ENCODE measurements at places on chromosomes 6 and 20. TPM values are rescaled to one million over a fixed set of nuclear protein-coding genes. Genes with fewer than 3 reads are reported as not detected.
A peak's percentile ranks its signal among the peaks of the same experiment; 100 is the strongest.

GRCh38 chr6:72950114-72950860 is 275.0 kb downstream of the KHDC1L start:
- no peaks in the 10 kb centered on the region for H3K36me3 ChIP-seq
- H3K4me3 ChIP-seq, result no peak overlapping the region
- DNase-seq, result no peak
- H3K4me1 ChIP-seq, result peaks cover 15% of the 10 kb centered on the region
- H3K27me3 ChIP-seq, result no peaks in the 10 kb centered on the region
- H3K27ac ChIP-seq, result peak overlapping the region; percentile 79

- no peaks in the 10 kb centered on the region for H3K27me3 ChIP-seq
- DNase-seq, result no peak
- no peak overlapping the region for H3K27ac ChIP-seq
- H3K4me3 ChIP-seq, result no peak overlapping the region
- H3K36me3 ChIP-seq, result no peaks in the 10 kb centered on the region
Measured at GRCh38 chr6:166405386-166405785, 22.6 kb upstream of the MPC1 start.

GRCh38 chr20:10622657-10623418 is 51.0 kb downstream of the JAG1 start:
- H3K27ac ChIP-seq, result peak overlapping the region; percentile 66
- peaks cover 10% of the 10 kb centered on the region for H3K4me1 ChIP-seq
- DNase-seq, result no peak
- no peak overlapping the region for H3K4me3 ChIP-seq
- no peaks in the 10 kb centered on the region for H3K27me3 ChIP-seq
- H3K36me3 ChIP-seq, result no peaks in the 10 kb centered on the region

DNA sequence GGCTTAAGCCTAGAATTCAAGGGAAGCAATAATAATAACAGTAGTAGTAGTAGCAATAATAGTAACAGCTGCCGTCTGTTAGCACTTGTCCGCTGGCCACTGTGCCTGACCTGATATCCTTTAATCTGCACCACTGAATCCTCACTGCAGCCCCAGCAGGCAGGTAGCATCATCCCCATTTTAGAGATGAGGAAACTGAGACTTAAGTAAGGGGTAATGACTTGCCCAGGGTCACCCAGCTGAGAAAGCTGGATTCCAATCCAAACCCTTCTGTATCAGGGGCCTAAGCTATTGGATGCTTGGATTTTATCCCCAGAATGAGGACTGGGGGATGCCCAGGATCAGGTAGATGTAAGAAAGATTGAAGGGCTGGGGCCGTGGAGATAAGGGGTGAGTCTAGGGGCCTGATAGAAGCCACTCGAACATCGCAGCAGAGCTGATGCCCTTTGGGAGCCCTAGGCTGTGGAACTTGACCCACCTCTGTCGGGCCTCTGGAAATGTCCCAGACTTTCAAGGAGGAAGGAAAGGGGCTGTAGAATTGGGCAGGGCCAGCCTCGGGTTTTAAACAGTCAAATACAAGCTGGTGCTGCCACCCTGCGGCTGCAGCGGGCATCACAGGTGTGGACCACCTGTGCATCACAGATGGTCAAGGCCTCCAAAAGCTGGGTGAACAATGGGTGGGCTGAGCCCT is 102.1 kb upstream of the MYL9 start:
- H3K36me3 ChIP-seq, result no peaks in the 10 kb centered on the region
- H3K4me3 ChIP-seq, result no peak overlapping the region
- no peak overlapping the region for H3K27ac ChIP-seq

GRCh38 chr20:9758752-9759151 is 80.1 kb downstream of the PAK5 start:
- no peak overlapping the region for H3K27ac ChIP-seq
- no peak for DNase-seq
- no peaks in the 10 kb centered on the region for H3K4me1 ChIP-seq
- H3K36me3 ChIP-seq, result no peaks in the 10 kb centered on the region
- H3K4me3 ChIP-seq, result no peak overlapping the region
- H3K27me3 ChIP-seq, result no peaks in the 10 kb centered on the region

- H3K4me3 ChIP-seq, result no peak overlapping the region
- no peak for DNase-seq
- no peaks in the 10 kb centered on the region for H3K36me3 ChIP-seq
- peaks cover 10% of the 10 kb centered on the region for H3K4me1 ChIP-seq
- H3K27ac ChIP-seq, result no peak overlapping the region
Measured at GRCh38 chr20:45258259-45258658, 3.9 kb upstream of the SLPI start.

- no peak overlapping the region for H3K4me3 ChIP-seq
- H3K36me3 ChIP-seq, result peaks cover 6% of the 10 kb centered on the region
- H3K27ac ChIP-seq, result no peak overlapping the region
- H3K4me1 ChIP-seq, result no peaks in the 10 kb centered on the region
Measured at GRCh38 chr6:112163295-112164257, 76.2 kb downstream of the FAM229B start.

- no peak overlapping the region for H3K27ac ChIP-seq
- no peak for DNase-seq
- H3K27me3 ChIP-seq, result no peaks in the 10 kb centered on the region
- no peak overlapping the region for H3K4me3 ChIP-seq
Measured at GRCh38 chr20:31840906-31841816, 4.2 kb downstream of the FOXS1 start.

DNA sequence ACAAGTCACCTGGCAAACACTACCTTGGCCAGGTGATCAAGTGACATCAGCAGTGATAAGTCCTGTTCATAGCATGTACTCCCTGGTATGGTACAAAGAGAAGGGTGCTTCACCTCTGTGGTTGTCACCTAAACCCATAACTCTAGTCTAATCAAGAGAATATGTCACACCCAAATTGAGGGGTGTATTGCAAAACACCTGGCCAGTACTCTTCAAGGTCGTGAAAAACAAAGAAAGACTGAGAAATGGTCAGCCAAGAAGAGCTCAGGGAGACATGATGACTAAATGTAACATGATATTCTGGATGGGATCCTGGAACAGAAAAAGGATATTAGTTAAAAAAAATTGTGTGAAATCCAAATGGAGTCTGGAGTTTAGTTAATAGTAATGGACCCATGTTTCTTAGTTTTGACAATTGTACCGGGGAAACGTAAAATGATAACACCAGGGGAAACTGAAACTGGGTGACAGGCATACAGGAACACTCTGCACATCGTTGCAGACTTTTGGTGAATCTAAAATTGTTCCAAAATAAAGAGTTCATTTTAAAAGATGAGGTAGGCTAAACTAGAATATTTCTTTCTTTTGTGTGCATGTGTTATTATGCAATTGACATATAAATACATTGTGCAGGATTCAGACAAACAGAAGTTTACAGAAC is 262.0 kb downstream of the CDC5L start:
- DNase-seq, result peak; percentile 56
- H3K27me3 ChIP-seq, result no peaks in the 10 kb centered on the region
- H3K36me3 ChIP-seq, result no peaks in the 10 kb centered on the region
- H3K4me1 ChIP-seq, result no peaks in the 10 kb centered on the region
- H3K27ac ChIP-seq, result no peak overlapping the region
- H3K4me3 ChIP-seq, result no peak overlapping the region

DNA sequence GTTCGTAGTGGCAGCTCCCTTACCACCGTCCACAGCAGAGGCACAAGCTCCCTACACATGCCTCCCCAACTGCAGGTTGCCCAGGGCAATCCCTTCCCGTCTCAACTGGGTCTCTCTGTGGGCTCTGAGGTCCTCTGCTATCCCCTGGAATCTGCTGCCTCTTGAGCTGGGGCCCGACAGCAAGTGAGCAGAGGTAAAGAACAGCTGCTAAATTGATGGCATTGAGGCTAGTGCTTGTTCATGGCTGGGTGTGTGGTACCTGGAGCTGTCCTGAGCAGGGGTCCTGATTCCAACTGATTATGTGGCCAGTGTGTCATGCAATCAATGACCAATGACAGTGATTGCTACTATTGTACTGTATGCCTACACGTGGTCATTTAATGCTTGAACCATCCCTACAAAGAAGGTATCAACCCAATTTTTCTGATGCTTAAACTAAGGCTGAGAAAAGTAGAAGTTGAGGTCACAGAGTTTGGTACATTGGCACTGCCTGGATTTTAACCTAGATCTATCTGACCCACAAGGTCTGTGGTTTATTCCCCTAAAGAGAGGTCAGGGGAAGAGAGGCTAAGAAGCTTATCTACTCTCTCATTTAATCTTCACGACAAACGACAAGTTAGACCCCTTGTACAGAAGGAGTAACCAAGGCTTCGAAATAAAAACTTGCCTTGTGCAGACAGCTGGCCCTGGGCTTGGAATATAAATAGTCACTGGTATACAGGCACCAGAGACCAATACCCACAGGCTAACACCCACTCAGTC is 41.1 kb downstream of the HNF4A start:
- H3K4me1 ChIP-seq, result peaks cover 13% of the 10 kb centered on the region
- H3K27me3 ChIP-seq, result no peaks in the 10 kb centered on the region
- no peaks in the 10 kb centered on the region for H3K36me3 ChIP-seq

- no peaks in the 10 kb centered on the region for H3K27me3 ChIP-seq
- no peaks in the 10 kb centered on the region for H3K4me1 ChIP-seq
- H3K4me3 ChIP-seq, result no peak overlapping the region
- no peaks in the 10 kb centered on the region for H3K36me3 ChIP-seq
- no peak for DNase-seq
Measured at GRCh38 chr6:51199733-51200260, 381.1 kb downstream of the TFAP2B start.

DNA sequence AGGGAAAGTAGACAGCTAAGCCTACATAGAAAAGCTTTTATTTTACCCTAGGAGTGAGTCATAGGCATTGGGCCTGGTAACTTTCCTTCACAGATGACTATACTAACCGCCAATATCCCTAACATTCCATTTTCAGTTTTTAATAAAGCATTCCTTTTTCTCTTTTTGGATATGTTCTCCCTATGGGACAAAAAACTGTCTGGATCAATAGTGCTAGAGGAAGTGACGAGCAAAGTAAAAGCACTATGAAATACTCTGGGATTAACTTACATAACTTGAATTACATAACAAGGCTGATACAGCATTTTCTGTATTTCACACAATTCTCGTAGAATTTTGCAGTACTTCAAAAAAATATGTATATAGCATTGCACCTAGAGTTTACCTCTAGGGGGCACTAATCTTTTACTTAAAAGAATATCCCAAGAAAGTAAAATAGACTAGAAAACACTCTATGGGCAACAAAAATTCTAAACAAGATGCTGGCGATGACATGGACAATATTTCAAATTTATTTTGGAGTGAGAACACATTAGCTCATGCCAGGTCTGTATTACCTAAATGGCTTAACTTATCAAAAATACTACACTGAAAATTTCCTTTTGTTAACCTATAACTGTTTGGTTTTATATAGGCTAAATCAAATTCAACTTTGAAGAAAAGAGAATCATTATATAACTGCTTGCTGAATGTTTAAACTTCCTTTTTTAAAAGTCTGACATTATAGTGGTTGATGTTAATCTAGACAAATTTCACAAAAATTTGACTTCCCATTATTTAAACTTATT is 66.3 kb upstream of the DST start:
- no peaks in the 10 kb centered on the region for H3K27me3 ChIP-seq
- H3K36me3 ChIP-seq, result no peaks in the 10 kb centered on the region
- no peak for DNase-seq
- no peaks in the 10 kb centered on the region for H3K4me1 ChIP-seq
- no peak overlapping the region for H3K4me3 ChIP-seq

RNF144B gene
- 62.1 TPM for polyA plus RNA-seq

MOCS3 gene
- polyA plus RNA-seq, result 1.8 TPM

SLC16A10 gene
- polyA plus RNA-seq, result 10.0 TPM

ZKSCAN8 gene
- polyA plus RNA-seq, result 3.9 TPM

TENT5A gene
- 6.1 TPM for polyA plus RNA-seq

OR2H2 gene
- not detected for polyA plus RNA-seq

PTCRA gene
- 5.5 TPM for polyA plus RNA-seq

JPH2 gene
- polyA plus RNA-seq, result 2.6 TPM

TPD52L2 gene
- 130 TPM for polyA plus RNA-seq

MOG gene
- not detected for polyA plus RNA-seq

XKR7 gene
- 0.02 TPM for polyA plus RNA-seq

CLVS2 gene
- not detected for polyA plus RNA-seq

MACROD2 gene
- 20.4 TPM for polyA plus RNA-seq

MYB gene
- 1.3 TPM for polyA plus RNA-seq

All from lung (tissue), 17 donors.